Neural progenitor cell (in vitro differentiated cells): ENCODE measurements at places on chromosomes 7 and 10.

- no peak for DNase-seq
Measured at GRCh38 chr10:112484399-112484798, 37.4 kb downstream of the VTI1A start.

DNA sequence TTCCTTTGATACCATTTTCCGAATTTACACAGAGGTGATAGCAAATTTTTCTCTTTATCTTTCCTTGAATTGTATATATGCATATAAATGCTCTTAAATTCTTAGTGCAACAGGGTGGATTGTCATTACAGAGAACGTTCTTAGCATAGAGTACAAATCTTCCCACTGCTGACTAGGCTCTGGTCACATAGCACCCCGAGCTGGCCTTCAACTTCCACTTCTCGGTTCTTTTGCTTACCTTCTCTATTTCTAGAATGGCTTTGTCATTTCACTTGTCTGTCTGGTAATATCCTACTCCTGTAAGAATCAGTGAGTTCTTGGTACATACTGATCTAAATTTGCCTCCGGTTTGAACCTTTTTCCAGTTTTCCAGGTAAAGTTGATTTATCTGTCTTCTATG is 13.4 kb downstream of the ADIRF start:
- DNase-seq = no peak

DNA sequence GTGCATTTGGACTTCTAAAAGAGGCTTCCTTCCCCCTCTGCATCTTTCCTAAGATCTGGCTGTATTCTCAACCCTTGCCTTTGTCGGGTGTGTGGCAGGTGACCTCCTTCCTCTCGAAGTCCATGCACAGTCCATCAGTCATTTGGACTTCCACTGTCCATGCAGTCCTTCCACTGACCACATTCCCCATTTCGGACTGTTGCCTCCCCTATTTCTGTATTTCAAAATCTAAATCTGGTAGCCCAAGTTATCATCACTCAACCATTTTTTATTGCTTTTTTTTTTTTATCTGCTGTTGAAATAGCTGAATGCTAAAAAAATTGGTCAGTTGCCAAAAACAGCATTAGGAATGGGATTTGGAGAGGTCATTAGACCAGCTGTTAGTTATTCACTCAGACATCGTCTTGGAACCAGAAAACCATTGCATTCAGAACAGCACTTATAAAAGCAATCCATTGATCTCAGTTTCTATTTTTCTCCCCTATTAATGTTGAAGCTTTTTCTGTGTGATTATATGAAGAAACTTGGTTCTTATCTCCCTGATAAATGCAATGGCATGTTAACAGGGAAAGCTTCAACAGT is 575.6 kb downstream of the KIF20B start:
- DNase-seq = no peak

DNA sequence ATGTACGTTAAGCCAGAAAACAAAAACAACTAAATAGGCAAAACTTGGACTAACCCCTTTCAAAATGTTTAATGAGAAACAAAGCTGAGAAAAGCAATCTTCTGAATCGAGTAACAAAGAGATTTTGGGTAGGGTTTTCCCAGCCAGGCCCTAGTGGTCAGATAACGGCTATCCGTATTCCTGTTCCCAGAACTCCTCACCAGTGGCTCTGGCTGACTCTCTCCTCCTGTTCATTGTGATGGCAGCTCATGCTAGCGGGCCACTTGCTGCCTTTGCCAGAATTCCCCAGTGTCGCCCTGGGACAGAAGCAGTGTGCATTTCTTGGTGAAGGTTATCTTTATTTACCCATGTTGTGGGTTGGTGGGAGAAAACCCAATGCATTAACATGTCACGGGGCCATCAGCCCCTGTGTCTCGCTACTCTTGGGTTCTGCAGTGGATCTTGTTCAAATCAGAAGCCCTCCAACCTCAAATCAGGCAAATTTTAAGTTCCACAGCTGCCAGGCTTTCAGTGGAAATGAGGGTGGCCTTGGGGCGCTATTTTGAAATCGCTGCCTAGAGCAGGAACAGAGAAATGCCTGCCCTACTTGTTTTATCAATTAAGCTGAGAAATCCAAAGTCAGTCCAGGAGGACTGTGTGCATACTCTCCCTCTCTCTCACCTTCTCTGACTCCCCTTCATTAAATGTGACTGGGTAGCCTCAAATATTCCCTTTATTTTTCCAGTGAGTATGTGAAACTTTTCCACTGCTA is 164.5 kb upstream of the NPVF start:
- DNase-seq = peak; percentile 33

GRCh38 chr7:145050415-145050814 is 214.6 kb upstream of the TPK1 start:
- DNase-seq = no peak

DNA sequence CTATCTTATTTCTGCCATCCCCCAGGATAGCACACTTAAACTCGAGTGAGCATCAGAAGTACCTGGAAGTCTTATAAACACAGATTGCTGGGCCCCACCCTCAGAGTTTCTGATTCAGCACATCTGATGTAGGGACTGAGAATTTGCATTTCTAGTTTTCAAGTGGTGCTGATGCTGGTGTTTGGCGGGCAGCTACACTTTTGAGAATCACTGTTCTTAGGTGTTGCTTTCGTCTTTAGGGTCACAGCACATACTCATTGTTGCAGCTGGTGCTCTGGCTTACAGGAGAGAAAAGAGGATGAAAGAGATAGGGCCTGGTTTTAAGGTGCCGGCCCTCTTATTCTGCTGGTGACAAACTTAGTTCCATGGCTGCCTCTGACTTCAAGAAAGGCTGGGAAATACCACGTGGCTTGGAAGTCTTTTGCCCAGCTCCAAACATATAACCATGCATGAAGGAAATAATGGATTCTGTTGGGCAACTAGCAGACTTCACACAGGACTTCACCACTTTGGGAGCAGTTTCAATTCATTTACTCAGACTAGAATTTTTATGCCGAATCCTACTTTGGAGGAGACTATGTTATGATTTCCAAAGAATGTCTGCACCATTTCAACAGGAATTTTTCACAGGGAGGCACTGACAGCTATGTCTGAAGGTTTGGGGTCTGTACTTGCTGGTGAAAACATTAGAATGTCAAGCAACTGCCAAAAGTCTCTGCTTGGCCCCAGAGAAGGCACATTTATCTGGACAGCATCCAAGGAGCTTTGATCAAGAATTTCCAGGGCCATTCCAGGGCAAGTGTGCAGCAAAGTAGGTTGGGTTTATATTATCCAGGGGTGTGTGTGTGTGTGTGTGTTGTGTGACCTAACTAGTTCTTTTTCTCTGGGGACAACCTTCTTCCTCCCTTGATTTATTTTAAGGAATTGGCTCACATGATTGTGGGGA is 6.9 kb upstream of the MINDY4 start:
- DNase-seq = no peak

- no peak for DNase-seq
Measured at GRCh38 chr10:19570120-19570519, 246.1 kb upstream of the PLXDC2 start.

DNA sequence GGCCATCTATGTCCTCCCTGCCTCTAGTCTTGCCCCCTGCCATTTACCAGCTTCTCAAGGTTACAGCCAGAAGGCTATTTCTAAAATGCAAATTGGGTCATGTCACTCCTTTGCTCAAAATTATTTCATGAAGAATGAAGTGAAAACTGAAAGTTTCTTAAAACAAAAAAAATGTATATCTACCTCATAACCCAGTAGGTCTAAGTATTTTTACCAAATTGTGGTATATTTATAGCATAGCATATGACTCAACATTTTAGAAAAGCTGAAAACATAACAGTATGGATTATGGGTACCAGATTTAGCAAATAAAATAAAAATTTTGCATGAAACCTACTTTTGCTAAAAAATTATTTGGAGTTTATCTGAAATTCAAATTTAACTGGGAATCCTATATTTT is 78.4 kb downstream of the SLC16A9 start:
- no peak for DNase-seq

DNA sequence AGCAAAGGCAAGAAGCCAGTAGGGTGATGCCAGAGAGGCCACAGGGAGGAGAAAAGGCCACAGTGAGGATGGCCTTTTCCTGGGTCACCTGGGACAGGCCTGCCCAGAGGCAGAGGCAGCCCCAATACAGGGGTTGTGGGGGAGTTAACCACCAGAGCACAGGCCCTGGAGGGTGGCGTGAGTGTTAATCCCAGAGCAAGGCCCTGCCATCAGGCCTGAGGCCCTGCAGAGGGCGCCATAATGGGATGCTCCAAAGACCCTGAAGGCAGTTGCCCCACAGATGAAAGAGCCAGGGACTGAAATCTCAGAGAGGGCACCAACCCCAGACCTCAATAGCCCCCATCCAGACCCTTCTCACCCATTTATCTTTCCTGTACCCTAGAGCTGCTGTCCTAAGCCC is 23.9 kb downstream of the SLC13A4 start:
- peak; percentile 60 for DNase-seq

DNA sequence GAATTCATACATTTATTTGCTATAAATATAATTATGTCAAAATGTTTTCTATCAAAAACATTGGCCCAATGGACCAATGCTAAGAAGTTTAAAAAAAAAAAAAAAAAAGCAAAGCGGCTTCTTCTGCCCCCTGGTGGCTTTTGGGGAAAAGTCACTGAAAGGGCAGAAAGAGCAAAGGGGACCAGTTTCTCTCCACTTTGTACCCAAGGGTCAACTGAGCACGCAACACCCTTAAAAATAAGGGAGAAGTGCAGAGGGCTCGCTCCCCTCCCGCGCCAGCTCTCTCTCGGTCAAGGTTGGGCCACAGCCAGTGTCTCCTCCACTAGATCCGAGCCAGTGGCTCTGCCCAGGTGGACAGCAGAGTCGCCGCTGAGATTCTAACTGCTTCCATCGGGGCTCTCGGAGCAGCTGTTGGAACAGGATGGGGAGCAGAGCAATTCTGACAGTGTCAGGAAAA is 136.4 kb upstream of the FGFR2 start:
- DNase-seq = peak; percentile 70
